Adrenal gland (tissue), 19 donors: ENCODE measurements at places on chromosomes 2 and 18.

GRCh38 chr18:78892721-78893120 is 86.9 kb upstream of the SALL3 start:
- DNase-seq = no peak

- DNase-seq = no peak
These were observed 92.7 kb upstream of the PARD3B start for GRCh38 chr2:204452464-204453023.

DNA sequence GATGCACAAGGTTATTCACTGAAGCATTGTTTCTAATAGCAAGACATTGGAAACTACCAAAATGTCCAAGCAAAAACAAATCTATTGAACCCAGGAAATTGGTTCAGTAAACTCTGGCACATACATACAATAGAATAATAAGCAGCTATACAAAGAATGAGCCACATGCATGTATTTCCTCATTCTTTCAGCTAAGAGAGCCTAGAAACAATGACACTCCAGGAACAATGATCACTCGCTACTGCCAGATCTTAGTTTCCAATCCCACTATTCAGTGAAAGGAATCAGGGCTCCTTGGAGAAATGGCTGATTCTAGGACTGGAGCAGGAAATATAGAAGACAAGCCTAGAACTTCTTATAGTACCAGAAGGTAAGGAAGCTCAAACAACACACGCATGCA is 221.9 kb upstream of the AGAP1 start:
- DNase-seq = no peak

- no peak for DNase-seq
These were observed 38.3 kb downstream of the UGP2 start for GRCh38 chr2:63879876-63880433.

DNA sequence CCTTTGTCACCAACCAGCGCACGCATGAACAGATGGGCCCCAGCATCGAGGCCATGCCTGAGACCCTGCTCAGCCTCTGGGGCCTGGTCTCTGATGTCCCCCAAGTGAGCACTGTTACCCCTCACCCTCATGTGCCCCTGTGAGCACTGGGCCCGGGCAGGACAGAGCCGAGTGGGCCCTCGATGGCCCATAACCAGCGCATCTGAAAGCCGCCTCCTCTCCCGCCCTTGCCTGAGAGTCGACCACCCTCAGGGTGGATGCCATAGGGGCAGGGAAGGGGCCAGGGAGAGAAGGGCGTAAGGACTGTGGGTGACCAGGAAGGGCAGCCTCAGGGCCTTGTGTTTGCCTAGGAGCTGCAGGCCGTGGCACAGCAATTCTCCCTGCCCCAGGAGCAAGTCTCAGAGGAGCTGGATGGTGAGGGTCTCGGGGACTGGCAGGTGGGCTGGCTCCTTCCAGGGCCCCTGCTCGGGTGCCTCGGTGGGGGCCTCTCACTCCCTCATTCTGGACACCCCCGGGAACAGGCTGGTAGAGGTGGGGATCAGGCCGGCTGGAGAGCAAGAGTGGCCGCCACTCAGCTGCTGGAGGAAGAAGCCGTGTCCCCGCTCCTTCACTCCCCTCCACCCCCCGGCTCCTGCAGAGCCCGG is 2.1 kb downstream of the PROM2 start:
- DNase-seq = no peak

GRCh38 chr2:28591711-28592335 is 96.0 kb downstream of the PLB1 start:
- no peak for DNase-seq

DNA sequence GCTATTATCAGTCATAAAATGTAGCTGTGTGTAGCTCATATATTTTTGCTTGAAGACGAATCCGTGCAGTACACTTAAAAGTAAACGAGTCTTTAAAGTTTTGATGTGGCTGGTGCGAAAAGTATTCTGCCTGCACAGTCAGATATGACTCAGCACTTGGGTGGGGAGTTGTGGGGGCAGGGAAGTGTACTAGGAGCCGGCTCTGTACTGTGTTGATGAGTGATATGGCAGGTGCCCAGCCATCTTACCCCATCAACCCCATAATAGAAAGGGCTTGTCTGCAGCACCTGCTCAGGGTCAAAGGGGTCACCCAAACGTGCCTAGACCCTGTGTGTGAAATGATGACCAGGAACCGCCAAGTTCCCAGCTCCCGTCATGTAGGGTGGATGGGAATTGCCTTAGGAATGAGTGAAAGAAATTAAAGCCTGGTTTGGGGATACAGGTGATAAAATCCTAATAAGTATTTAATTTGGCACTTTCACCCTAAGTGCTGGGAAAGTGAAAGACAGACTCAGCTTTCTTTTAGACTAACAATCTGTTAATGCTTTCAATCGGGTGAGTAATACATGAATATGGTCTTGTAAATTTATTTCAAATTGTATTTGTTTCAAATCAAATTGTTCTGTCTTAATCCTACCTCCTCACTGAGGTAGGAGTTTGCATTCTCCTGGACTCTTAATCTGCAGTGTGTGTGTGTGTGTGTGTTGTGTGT is 48.0 kb downstream of the BCL2L11 start:
- peak; percentile 64 for DNase-seq

DNA sequence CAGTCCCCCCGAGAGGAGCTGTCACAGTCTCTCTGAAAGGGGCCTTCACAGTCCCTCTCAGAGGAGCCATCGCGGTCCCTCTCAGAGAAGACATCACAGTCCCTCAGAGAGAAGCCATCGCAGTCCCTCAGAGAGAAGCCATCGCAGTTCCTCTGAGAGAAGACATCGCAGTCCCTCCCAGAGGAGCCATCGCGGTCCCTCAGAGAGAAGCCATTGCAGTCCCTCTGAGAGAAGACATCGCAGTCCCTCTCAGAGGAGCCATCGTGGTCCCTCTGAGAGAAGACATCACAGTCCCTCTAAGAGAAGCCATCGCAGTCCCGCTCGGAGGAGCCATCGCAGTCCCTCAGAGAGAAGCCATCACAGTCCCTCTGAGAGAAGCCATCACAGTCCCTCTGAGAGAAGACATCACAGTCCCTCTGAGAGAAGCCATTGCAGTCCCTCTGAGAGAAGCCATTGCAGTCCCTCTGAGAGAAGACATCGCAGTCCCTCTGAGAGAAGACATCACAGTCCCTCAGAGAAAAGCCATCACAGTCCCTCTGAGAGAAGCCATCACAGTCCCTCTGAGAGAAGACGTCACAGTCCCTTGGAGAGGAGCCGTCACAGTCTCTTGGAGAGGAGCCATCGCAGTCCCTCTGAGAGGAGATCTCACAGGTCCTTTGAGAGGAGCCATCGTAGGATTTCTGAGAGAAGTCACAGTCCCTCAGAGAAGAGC is 1.3 kb upstream of the ZNF512 start:
- no peak for DNase-seq

DNA sequence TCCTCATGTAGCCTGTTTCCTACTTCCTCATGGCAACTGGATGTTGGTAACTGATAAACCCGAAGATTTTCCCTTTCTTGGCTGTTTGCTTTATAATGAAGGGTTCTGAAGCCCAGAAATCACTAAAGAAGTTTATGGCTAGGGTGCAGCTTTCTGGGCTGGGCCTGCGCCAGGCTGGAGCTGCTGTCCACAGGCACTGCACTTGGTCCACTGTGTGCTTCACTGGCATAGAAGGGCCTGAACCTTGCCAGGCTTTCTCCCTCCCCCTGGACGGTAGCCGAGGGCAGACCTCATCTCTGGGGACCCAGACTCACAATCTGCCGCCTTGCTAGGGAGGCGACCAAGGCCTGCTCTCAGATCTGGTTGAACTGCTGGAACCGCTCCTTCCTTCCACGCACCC is 133.3 kb upstream of the SPRED2 start:
- DNase-seq = no peak

DNA sequence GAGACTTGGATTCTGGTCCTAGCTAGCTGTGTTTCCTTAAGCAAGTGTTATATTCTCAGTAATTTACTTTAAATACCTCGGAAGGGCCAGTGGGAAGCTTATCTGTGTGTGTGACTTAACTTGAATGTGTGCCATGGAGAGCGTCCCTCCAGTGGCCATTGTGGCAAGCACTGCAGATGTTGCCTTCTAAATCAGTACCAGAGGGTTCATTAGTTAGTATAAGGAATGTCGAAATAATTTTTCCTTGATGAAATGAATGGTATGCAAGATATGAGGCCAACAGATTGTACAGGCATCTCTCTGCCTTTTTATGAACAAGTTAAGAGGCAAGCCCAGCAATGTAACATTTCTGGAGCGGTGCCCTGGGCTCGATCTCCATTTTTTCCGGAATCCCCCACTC is 52.0 kb downstream of the FBXO36 start:
- DNase-seq = peak; percentile 69
